ENCODE measurements at places on chromosomes 16 and 17.
A peak's percentile ranks its signal among the peaks of the same experiment; 100 is the strongest.

- no peak for DNase-seq
Measured at GRCh38 chr17:56497132-56497531, 96.4 kb upstream of the NOG start.

GRCh38 chr16:7990626-7991260 lies 599.6 kb downstream of the TMEM114 start:
- no peak for DNase-seq

DNA sequence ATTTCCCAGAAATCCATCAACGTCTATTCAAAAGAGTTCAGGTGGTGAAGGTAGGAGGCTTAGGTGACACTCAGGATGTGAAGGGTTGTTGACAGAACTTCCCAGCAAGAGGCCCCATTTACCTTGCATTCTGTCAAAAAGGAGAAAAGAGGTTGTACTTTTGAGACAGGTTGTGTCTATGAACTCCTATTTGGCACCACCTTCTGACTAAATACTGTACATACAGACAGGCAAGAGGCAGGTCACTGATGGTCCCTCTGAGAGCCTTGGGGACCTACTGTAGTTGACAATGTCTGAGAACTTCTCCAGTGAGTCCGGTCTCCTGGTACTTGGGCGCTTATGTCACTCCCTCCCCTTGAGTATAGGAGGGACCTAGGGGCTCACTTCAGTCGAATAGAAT lies 479.3 kb upstream of the ZFHX3 start:
- peak; percentile 4 for DNase-seq

DNA sequence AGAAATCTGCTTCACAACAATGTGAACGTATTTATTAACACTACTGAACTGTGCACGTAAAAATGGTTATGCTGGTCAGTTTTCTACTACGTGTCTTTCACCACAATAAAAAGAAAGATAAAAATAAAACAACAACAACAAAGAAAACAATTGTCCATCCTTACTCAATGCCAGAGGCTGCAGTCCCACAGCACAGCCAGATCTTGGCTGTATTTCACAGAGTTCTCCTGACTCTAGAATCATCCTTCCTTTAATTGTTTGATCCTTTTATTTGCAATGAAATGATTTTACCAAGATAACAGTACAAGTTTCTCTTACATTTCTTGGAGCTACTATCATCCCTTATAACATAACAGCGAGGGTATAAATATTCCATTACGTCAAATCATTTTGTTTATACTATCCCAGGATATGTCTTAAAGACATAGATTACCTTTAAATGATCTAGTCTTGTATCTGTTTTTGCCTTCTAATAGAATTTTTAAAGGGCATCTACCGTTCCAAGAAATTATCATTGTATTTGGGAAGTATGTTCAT lies 103.3 kb downstream of the SLC39A11 start:
- DNase-seq: no peak

DNA sequence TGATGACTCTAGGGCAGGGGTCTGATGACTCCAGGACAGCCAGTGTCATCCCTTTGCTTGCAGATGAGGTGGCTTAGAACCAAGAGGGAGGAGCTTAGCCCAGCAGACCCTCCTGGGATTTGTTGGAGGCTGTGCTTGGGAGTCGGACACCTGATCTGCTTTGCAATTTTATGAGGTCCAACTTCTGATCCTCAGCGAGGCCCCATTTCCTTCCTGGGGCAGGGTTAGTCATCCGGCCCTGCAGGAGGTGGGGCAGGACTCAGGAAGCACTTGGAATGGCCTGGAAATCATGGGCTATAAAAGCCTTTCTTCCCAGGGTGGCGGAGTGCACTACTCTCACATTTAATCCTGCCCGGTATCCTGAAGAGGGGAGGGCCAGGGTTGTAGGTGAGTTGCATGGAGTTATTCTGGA lies 168.5 kb downstream of the MSI2 start:
- peak; percentile 24 for DNase-seq

- DNase-seq: no peak
Measured at GRCh38 chr16:57788951-57789350, 13.3 kb downstream of the KIFC3 start.

DNA sequence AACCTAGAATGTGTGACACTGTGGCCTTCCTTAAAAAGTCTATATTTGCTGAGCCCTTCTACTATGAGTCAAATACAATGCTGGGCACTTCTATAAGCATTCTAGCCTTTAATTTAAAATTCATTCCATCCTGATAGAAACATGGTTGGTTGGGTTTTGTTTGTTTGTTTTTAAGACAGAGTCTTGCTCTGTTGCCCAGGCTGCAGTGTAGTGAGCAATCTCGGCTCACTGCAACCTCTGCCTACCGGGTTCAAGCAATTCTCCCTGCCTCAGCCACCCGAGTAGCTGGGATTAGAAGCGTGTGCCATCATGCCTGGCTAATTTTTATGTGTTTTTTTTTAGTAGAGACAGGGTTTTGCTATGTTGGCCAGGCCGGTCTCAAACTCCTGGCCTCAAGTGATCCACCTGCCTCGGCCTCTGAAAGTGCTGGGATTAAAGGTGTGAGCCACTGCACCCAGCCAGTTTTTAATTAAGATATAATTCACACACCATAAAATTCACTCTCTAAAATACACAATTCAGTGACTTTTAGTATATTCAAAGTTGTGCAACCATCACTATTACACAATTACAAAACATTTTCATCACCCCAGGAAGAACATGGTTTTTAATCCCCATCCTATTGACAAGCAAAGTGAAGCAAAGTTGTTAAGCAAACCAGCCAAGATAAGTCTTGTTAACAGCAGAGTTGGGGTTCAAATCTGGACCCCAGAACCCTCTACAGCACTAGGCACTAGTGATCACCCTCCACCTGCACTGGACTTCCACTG lies 42.8 kb downstream of the CMTM4 start:
- DNase-seq: no peak

- DNase-seq: no peak
Measured at GRCh38 chr16:85570213-85570734, 42.8 kb upstream of the GSE1 start.

- DNase-seq: peak; percentile 75
Measured at GRCh38 chr16:1308977-1309885, at the start of gene UBE2I. Gene UBE2I, plus strand, starts transcription at chr16:1309636. Its CDS starts 4,395 bp downstream, at chr16:1314031.

DNA sequence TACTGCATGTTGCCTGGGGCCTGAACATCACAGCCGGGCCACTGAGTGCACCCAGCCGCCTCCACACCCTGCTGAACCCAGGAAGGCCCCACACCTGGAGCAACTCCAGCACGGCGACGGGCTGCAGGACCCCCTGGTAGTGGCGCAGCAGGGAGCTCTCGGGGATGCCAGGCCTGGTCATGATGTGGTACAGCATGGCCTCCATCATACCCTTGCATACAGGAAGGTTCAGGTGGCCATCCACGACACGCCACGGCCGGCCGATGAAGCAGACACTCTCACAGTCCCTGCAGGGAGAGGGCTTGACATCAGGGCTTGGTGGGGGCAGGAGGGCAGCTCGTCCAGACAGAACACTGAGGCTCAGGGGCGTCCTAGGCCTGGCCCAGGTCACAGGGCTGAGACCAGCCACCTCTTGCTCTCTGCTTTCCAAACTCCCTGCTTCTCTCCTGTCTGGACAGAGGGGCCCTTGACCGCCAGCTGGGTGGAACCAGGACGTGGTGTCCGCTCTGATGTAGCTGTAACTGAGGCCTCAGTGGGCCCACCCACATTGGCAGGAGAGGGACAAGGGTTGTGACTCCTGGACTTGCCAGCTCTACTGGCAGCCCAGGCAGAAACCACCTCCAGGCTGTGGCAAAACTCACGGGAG lies 60.3 kb downstream of the IL21R start:
- DNase-seq: no peak

GRCh38 chr16:73882033-73882432 lies 414.6 kb upstream of the PSMD7 start:
- DNase-seq: no peak

DNA sequence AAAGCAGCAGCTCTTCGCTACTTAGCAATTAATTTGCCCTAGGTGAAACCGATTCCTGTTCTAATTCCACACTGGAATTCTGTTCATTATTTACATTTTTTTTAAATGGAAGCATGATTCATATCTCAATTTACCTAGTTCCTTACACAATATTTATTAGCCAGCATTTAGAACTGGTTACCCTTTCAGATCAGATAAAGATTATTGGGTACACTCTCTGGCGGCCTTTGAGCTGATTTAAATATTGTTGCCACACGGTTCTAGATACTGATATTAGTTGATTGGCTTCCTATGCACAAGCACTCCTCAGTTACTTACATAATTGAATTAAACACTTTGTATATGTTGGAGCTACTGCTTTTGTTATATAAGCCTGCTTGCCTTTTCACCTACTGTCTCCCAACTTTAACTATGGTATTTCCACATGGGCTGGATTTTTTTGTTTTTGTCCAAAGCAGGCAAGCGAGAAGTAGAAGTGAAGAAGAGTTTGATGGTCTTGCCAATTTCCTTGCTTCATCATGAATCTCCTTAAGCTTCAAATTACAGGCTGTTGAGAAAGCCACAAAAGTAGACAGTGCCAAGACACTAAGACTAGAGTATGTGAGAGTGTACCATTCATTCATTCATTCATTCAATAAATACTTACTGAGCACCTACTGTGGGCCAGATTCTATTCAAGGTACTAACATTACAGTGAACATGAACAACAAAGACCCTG lies 3.9 kb upstream of the ALDH3A2 start:
- DNase-seq: no peak

DNA sequence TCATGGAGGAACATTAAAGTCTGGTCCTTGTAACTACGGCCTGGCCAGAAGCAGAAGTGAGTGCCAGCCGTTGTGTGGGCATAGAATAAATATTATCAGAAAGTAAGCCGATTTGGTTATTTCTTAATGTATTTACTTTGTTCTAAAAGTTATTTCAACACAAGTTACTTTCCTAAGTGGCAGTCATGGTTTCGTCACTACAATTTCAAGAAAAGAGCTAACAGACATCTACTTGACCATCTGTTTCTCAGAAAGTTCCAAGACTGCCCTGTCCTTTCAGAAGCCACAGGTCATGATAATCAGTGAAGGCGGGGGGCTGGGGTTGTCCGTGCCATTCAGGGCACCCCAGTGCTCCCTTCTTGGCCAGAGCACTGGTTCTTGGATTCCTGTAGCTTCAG lies 14.9 kb upstream of the FASN start:
- DNase-seq: no peak

- DNase-seq: no peak
Measured at GRCh38 chr17:69575346-69575761, 160.9 kb downstream of the MAP2K6 start.

- no peak for DNase-seq
Measured at GRCh38 chr16:27579087-27579980, 29.4 kb downstream of the KATNIP start.

DNA sequence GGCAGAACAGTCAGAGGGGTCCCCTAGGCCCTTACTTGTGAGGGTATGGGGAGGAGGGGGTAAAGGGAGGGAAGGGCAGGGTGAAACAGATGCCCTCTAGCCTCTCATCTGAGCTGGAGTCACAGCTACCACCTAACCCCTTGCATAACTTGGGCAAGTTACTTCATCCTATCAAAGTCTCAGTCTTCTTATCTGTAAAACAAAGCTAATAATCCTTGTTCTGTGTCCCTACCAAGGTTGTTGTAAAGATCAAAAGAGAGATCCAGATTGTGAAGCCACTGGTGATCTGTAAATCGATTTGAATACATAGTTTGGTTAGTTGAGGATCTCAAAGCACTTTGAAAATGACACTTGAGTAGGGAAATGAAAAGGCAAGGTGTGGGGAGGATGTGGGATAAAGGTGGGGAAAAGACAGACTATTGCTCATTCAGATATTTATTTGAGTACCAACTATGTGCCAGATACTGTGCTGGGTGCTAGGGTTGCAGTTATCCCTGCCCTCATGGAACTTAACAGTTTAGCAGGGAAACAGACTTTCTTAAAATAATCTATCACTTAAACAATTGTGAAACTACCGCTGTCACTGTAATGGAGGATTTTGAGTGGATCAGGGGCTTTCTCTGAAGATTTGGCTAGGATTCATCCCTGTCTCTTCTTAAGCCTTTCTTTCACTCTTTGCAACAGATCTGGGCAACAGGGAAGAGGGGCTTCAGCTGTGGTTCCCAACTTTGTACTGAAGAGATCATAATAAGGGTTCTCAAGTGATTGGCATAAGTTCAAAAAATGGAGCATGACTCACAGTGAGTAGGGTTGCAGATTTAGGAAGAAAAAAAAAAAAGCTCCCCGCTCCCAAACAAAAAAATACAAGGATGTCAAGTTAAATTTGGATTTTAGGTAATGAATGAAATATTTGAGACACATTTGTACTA lies 3.0 kb downstream of the HEATR9 start:
- no peak for DNase-seq

- DNase-seq: no peak
Measured at GRCh38 chr16:19115148-19116021, 1.6 kb downstream of the ITPRIPL2 start.

DNA sequence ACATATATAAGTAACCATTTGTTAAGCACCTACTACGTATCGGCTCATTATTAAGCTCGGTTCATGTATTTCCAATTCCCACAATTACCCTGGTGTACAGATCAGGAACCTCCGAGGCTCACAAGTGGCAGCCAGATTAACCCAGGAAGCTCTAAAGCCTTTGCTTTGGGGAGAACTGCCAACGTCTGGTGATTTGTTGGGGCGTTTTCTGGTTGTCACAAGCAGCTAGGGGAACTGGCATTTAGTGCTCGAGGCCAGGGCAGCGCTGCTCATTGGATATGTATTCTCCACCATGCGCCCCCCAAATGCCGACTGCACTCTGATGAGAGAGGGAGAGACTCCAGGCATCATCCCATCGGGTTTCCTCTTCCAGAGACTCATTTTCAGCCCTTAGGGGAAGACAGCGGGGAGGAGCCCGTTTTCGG lies 541 bp downstream of the ZNF18 start:
- DNase-seq: peak; percentile 42

DNA sequence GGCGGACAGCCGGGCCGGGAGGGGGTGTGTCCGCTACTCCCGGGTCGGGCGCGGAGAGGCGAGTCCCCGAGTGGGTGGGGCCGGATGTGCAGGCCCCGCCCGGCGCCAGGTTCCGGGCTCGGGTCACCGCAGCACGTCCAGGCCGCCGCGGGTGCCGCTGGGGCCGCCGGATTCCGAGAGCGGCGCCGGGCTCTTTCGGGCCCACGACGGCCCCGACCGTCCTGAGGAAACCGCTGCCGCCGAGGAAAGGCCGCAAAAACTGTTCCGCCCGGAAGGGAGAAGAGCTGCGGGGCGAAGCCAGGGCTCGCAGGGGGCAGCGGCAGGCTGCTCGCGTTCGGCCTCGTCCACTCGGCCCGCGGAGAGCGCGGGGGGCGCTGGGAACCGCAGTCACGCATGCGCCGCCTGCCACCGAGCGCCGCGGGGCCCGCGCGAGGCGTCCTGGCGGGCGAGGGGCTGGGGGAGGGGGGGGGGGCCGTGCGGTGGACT lies at the start of gene ZKSCAN2:
Gene ZKSCAN2 (minus strand): TSS at position 376 of the 486 bp plus-strand sequence. CDS start 718 bp downstream, outside the sequence.
- DNase-seq: peak; percentile 69

- no peak for DNase-seq
Measured at GRCh38 chr17:78774956-78775571, 7.0 kb downstream of the CYTH1 start.

DNA sequence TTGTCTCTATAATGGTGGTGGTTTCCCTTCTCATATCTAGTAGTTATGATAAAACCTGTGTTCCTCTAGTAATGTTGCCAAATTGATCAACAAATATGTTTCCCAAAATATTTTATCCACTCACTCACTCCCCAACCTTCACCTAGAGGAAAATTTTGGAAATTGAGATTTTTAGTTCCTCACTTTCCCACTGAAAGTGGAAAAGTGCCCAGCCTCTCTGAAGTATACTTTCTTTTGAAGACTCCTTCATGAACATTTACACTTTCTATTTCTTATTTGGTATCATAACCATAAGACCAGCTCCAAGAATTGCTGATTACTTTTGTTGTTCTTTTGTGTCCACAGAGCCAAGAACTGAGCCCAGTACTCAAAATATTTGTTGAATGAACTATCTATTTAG lies 5.1 kb upstream of the CENPV start:
- no peak for DNase-seq

Data from NCI-H748 treated with DMSO at 0.1 percent for 48 hours (cell line).